Stimulated activated CD8-positive, alpha-beta memory T cell treated with anti-CD3 and anti-CD28 coated beads, Interleukin-4, amount 100 ng/mL, for 48 hours (primary cell): ENCODE measurements at places on chromosomes 3 and 15.

DNA sequence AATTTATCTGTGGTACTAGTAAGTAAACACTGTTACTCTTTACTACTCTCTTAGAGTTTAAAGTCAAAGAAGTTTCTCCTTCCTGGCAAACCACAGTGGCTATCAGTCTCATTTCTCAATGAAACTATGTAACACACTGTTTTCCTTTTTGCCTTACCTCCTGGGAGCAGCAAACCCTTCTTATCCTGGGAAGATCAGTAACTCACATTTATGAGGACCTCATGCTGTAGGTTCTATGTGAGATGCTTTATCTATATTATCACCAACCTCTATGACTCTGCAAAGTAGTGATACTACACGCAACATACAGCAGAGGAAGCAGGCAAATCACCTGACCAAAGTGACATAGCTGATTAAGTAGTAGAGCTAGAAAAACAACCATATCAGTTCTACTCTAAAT is 35.3 kb downstream of the PBRM1 start:
- no peak for DNase-seq

DNA sequence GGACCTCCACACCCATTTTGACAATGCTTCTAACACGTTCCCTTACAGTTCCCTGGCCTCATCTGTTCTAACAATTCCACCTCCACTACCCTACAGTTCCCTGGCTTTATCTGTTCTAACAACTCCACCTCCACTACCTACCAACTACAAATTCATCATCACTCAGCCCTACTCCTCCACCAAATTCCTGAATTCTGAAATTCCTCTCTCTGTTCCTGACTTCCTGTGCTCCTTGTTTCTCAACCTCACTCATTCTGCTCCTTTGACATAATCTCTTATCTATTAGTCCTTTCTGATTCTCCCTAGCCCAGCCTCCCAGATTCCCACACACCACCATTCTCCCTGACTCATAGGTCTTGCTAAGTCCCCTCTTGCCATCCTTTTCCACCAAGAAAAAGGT is 22.5 kb downstream of the UPK1B start:
- no peak for DNase-seq

DNA sequence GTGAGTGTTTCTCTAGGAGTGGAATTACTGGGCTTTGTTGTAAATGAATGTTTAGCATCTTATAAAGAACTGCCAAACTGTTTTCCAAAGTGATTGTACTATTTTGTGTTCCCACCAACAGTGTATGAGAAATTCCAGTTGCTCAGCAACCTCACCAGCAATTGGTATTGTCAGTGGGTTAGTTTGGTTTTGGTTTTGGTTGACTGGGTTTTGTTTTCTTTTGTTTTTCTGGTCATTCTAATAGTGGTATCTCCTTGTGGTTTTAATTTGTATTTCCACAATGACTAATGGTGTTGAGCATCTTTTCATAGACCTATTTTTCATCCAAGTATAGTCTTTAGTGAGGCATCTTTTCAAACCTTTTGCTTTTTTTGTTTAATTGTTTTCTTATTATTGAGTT is 27.1 kb downstream of the FILIP1L start:
- no peak for DNase-seq

DNA sequence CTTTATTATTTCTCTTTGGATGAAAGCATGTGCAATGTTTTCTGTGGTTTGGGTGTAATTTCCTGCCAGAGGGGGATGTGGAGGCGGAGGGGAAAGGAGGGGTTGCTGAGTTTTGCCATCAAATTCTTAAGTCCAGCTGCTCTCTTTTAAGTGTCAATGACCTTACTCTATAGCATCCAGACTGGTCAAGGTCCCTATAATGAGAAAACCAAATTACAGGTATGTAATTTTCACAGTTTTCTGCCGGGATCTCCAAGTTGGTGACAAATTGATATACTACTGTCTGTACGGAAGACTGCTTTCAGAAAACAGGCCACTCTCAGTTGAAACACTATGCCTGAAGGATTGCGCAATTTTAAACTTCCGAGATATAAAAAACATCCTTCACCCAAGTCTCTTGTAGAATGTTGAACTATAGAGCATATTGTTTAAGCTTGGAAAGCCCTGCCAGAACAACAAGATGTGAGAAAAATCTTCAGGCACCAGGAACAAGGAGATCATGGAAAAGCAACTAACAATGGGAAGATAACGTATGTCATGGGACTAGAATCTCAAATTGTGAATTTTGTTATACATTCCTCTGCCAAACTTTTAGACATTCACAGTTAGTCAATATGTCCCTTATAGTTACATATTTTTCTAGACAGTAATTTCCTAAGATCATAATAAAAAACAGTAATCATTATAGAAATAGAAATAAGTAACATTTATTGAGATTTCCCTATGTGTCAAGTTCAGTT is 300.7 kb upstream of the SATB1 start:
- peak; percentile 65 for DNase-seq

DNA sequence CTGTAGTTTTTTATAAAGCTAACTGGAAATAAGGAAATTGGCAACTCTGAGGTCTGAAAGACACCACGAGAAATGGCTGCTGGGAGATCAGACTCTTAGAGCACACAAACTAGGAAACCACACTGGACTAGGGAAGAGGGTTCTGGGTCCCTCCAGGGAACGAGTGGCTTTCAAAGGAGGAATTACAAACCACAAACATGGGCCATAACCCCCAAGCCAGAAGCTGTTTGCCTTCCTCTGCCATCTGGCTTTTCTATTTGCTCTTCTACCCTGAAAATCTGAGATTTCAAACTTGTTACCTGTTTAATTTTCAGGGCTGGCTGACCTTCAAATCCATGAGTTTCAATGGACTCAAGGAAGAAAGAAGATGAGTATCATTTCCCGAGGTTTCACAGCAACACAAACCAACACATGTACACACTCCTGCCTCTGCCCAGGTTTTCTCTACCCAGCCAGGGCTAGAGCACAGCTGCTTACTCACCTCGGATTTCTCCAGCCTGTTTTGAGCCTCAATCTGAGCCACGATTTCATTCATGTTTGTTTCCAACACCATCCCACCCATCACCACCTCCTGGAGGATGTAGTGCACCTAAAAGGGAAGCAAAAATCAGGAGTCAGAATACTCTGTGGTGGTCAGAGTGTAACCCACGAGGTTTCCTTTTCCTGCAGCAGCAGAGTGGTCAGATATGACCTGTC is 22.6 kb upstream of the ANPEP start:
- no peak for DNase-seq

- DNase-seq: no peak
Observed at GRCh38 chr3:153399636-153400035, 237.6 kb downstream of the RAP2B start.

DNA sequence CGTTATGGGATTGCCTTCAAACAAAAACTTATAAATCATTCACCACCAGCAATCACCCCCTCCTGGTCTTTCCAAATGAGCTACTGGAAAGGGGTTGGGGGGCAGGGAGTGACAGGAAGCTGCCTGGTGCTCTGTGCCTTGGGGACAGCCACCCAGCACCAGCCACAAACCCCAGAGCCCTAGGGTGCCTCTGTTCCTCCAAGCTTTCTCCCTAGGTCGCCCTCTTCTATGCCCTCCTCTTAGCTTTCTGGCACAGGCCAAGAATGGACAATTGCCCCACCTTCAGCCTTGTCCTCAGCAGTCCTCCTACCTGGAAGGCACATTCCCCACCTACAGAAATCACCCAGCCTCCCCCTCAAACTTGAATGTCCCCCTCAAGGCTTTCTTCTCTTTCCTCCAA is 3.3 kb downstream of the OXTR start:
- DNase-seq: no peak

DNA sequence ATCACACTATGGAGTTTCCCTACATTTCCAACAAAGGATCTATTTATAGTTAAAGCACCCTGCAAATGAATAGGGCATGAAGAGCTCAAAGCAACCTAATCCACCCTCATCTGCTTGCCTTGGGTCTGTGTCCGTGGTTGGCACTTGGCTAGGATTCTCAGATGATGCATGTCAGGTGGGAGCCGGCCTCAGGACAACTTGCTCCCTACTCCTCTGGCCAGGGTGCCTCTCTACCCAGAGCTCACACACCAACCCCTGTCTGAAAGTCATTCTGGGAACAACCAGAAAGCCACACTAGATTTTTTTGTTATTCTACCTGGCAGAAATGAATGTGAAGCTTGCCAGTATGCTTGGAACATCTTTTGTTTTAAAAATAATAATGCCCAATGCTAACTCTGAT is 13.2 kb downstream of the ARHGEF3 start:
- peak; percentile 52 for DNase-seq

GRCh38 chr3:131655070-131655690 is 152.4 kb upstream of the MRPL3 start:
- DNase-seq: no peak

- no peak for DNase-seq
Observed at GRCh38 chr15:85973584-85974347, 105.9 kb upstream of the AGBL1 start.

- DNase-seq: no peak
Observed at GRCh38 chr3:146796078-146796477, 190.9 kb upstream of the PLSCR5 start.

DNA sequence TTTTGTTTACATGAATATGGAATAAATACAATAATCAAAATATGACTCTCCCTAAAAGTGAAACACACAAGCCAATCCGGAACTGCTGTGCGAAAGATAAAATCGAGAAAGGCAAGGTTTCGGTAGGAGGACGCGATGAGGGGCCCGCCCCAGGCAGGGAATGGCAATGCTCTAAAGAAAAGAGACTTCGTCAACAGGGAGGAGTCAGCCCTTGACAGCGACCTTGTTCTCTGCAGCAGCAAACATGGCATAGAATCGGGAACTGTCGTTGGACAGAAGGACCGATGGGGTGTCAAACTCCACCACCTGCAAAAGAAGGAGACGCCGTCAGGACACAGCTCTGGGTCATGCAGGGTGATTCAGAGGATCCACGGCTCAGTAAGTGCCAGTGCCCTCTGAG is 36.4 kb upstream of the PARL start:
- DNase-seq: no peak

- DNase-seq: no peak
Observed at GRCh38 chr15:66886686-66887273, 178.6 kb upstream of the SMAD3 start.

DNA sequence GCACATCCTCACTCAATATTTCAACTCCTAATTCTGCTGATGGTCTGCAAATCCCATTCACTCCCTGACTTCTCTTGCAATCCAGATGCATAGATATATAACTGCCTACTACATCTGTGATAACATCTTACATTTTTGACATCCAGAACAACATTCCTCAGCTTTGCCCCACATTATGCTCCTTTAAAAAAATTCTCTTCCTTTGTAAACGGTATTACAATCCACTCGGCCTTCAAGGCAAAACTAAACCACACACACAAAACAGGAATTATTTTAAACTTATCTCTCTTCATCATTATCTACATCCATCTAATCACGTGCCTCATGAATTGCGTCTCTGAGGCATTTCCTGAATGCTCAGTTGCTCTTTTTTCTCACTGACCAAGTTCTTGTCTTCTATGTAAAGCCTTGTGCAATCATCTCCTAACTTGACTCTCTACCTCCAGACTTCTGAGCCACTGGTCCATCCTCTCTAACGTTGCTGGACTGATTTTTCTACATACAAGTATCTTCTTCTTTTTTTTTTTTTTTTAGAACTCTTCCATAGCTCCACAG is 117.0 kb downstream of the SATB1 start:
- DNase-seq: no peak

- no peak for DNase-seq
Observed at GRCh38 chr15:32657198-32657883, 15.8 kb downstream of the SCG5 start.

DNA sequence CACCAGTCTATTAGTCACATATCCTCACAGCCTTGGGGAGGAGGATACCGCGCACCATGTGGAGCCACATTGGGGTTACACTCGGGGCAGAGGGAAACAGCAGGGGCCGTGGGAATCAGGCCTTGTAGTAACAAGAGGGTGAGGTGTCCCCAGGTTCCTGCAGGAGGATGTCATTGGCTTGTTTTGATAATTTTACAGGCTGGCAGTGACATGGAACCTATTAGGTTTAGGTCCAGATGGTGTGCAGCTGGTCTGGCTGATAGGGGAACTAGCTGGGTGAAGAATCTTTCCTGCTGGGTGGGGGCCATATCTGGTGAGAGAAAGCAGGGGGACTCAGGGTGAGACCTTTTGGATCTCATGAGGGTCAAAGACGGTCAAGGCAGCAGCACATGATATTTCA is 9.8 kb upstream of the MEF2A start:
- DNase-seq: no peak
